T-cell (primary cell): ENCODE measurements at places on chromosomes 7 and 10.

DNA sequence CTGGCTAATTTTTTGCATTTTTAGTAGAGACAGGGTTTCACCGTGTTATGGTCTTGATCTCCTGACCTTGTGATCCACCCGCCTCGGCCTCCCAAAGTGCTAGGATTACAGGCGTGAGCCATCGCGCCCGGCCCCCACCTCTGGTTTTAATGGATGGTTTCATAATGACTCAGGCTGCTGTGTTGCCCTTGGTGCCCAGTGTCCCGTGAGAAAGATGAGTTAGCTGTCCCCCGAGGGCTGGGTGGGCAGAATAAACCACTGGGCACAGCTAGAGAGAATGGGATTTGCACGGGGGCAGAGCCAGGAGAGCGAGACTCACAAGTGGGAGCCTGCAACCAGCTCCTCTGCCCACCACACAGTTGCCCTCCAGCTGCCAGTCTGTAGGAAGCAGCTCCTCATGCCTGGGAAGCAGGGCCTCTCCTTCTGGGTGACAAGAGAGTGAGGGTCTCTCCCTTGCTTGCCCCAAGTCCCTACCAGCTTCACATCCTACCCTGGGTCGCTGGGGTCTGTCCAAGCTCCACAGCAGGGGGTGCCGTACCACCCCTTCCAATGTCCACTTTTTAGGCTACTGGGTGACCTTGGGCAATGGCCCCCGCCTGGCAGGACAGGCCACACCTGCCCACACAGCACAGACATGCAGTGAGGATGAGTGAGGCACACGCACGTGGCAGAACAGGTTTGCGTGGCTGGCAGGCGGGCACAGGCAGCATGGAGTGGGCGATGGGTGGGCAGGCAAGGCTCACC is 16.1 kb upstream of the NDST2 start:
- no peak for DNase-seq

DNA sequence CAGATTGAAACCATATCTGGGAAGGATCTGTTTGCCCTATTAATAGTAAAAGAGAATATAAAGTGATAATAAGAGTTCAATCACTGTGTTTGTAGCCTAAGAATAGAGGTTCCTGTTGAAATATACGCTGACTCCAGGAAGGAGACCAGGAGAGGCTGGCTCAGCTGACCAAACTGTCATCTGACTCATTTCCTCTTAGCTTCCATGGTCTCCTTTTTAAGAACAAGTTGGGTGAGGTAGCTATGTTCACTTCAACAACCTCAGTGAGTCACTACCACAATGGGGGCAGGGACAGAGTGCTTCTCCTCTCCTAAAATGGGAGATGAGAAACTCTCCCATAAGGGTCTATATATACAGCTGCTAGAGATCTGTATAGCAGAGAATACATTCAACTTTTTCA is 543.3 kb downstream of the CALN1 start:
- DNase-seq = no peak

DNA sequence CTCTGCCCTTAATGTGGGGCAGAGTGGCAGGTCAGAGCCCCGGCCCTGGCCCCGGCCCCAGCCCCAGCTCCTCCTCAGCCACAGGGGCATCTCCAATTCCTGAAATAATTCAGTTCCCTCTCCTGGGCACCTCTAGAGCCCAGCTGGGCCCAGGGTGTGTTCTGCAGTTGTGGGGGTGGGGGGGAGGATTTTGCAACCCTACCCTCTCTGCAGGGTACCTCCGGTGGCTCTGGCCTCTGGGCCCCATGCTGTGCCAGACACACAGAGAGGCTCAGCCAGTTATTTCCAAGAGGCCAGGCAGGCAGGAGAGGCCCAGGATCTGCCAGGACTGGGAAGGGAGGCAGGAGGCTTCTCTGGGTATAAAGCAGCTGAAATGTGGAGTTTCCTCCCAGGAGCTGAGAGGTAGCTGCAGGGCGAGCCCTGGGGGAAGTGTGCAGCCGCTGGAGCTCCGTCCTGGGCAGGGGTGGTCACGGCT is 47.9 kb downstream of the PWWP2B start:
- no peak for DNase-seq

DNA sequence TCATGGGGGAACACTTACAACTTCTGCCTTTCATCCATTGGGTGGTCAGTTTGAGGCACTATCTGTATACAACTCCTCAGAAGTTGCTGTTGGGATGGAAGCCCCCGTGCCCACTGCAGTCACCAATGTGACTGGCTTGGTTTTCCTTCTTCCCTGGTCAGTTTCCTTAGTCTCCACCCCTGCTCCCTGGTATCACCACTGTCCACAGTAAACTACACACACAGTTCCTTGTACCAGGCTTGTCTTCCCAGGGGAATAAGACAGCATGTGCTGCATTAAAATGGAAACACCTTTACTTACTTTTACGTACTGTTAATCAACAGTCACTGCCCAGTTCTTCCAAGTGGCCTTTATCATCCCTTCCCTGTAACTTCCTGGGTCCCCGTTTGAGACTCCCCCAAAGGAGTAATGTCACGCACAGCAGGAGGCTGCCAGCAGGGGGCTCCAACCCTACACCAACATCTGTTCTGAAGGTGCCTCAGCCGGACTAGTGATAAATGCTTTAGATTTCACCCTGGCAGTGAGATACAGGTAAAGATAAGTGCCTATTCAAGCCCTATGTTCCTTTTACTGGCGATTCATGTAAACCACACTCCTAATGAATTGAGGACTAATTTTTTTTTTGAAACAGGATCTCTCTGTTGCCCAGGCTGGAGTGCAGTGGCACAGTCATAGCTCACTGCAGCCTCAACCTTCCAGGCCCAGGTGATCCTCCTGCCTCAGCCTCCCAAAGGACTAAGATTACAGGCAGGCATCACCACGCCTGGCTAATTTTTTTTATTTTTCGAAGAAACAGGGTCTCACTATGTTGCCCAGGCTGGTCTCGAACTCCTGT is 45.3 kb upstream of the PIK3AP1 start:
- peak; percentile 69 for DNase-seq

GRCh38 chr10:53396876-53397275 is 624.3 kb upstream of the MBL2 start:
- DNase-seq = no peak

- DNase-seq = no peak
These were observed 309.0 kb upstream of the HGF start for GRCh38 chr7:82078807-82079206.

- DNase-seq = no peak
These were observed 998.7 kb downstream of the LRMDA start for GRCh38 chr10:76430061-76430645.

DNA sequence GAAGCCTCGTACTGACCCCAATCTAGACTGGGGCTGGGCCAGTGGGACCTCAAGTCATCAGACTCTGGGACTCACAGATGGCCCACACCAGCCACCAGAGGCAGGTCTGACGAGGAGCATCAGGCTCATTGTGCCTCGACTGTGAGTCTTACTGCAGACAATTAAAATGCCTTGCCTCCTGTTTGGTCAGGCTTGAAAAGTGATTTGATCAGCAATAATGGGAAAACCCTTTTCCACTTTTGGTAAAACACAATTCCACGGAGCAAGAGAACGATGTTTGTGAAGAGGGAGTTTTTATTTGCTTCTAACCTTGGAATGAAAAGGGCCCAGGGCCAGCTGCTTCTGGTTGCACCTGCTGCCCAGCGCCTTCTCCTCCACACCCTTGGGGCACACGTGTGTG is 43.9 kb downstream of the C10orf143 start:
- no peak for DNase-seq

DNA sequence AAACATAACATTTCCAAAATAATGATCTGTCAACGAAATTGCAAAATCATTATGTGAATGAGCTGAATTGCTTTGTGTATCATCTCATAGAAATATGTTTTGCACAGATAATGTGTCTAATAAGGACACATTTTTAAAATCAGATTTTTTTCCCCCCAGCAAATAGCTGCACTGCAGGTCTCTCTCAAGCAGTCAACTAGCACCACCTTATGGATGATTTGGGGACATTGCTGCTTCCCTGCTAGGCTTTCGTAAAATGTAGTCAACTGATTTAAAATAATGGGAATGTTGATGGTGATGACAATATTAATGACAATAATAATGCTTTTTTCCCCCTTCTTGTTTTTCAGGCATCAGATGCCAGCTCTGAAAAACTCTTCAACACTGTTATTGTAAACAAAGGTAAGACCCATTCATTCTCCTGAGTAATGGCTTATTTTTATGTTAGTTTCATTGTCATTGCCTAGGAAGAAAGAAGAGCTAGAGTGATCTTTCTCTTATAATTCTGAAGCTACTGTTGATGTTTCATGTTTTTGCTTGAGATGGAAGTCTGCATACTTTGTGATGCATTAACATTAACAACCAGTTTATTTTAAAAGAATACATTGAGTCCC is 433.6 kb upstream of the GALNT17 start:
- DNase-seq = no peak

DNA sequence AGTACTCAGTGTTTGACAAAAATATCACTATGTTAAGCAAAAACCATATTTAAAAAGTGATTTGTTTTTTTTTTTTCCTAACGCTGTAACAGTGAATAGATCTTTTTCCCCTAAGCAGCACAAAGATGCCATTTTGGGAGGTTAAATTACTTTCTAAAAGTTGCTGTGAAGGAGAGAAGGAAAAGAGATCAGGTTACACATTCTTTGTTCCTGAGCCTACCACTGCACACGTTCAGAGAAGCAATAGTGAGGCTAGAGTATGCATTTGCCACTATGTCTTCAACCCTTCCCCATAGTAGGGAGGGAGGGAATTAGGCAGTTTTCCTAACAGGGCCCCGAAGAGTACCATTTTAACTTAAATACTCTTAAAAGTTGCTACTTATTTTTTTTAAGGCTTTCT is 38.9 kb downstream of the BMPR1A start:
- DNase-seq = no peak

- DNase-seq = no peak
These were observed 58.1 kb upstream of the LBX1 start for GRCh38 chr10:101287183-101287996.

DNA sequence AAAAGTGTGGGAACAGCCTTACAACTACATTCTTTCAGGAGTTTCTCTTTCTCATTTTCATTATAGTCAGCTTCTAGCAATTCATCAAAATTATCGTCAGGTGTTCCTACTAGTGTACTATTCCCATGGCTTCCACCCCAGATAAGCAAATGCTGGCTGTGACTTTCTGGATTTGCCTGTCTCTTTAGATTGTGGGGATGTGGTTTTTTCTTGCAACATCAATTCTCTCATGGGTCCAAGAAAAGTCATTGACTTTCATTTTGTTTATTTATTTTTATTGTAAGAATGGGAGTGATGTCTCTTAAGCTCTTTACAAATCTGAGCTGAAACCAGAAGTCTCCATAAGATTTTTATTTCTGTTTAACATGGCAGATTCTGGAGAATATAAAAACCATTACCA is 349.7 kb upstream of the SEMA3C start:
- DNase-seq = no peak
